Thoracic aorta (tissue), 2 donors: ENCODE measurements at places on chromosomes 12 and 14. TPM values are rescaled to one million over a fixed set of nuclear protein-coding genes. Genes with fewer than 3 reads are reported as not detected.
A peak's percentile ranks its signal among the peaks of the same experiment; 100 is the strongest.

DNA sequence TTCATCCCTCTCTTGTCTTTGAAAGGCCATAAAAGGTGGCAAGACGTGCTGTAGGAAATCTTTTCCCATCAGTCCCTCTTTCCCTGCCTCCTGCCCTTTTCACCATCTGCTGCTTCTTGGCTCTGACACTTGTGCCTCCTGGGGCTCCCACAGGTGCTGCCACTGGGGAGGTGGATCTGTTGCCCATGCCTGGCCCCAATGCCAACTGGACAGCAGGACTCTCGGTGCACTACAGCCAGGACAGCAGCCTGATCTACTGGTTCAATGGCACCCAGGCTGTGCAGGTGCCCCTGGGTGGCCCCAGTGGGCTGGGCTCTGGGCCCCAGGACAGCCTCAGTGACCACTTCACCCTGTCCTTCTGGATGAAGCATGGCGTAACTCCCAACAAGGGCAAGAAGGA, 6.5 kb downstream of the CLSTN3 start:
- DNase-seq: no peak

GRCh38 chr12:552466-552865, 92.7 kb downstream of the B4GALNT3 start:
- DNase-seq: no peak

DNA sequence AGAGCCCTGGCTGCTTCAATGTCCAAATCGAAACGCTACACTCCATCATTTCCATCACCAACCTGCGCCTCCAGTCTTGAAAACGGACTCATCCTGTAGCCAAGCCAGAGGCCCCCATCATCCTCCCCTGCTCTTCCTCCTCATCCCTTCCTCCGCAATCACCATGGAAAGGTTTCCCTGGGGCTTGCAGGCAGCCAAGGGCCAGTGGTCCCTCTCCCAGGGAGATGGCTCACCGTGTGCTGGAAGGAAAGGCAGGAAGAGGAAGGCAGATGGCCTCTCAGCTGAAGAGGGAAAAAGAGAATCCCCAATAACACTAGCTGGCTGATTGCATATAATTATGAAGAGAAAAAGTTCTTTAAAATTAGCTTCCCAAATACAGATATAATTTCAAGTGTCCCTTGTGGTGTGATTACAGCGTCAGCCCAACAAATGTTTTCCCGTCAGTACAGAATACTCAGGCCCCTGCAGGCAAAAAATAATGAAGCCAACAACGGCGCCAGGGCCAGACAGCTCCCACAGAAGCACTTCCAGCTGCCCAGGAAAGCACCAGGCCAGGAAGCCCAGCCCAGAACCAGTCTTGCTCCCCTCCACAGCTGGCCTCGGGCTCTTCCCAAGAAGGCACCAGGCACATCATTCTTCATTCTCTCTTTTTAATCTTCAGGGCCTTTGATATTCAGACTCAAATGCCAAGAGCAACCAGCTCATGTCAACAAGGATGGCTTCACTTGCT, 24.7 kb downstream of the ITPK1 start:
- DNase-seq: no peak

DNA sequence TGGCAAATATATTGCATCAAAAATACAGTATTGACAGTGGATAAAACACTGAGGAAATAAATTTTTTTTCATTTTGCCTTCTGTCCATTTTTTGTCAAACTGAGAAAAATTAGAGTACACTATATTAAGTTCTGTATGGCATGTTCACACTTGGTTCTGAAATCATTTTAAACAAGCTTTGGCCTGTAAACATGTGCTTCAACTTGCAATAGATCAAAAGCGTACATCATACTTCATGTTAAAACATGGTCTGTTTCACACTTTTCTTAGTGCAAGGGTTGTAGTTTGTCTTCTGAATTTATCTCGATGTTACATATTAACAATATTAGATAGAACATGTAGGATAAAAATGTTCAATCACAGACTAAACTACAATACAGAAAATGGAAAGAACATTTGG, 208.0 kb downstream of the PCNX1 start:
- no peak for DNase-seq

The HOXC6 gene
- not detected for total RNA-seq

The PRB2 gene
- not detected for total RNA-seq

DNA sequence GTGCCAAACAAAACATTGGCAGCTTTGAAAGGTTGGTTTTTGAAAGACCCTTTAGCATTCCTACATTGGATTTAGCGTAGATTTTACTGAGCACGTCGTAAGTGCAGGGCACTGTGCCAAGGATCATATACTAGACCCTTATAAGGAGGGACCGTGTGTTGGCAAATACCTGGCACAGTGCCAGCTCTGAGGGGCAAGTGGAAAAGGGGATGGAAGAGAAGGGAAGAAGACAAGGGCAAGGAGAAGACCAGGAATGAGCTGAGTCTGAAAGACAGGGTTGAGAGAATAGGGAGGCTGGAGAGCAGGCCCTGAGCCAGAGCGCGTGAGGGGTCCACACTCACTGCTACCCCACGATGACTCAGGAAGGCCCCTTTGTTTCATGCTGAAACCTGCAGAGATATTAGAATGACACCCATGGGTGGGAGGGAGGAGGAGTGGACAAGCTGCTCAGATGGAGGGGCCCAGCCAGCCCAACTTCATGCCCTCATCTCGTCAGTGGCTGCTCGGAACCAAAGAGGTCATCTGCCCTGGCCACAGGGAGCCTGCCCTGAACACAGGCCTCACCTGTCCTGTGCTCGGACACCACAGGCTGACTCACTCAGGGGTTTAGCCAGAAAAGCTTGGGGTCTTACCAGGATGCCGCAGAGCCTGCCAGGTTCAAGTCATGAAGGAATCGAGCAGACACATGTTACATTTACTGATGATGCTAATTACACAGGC, 25.0 kb downstream of the RAB35 start:
- no peak for DNase-seq

The SERPINA10 gene
- not detected for total RNA-seq

GRCh38 chr12:45220363-45220931, 4.6 kb downstream of the ANO6 start:
- DNase-seq: no peak

DNA sequence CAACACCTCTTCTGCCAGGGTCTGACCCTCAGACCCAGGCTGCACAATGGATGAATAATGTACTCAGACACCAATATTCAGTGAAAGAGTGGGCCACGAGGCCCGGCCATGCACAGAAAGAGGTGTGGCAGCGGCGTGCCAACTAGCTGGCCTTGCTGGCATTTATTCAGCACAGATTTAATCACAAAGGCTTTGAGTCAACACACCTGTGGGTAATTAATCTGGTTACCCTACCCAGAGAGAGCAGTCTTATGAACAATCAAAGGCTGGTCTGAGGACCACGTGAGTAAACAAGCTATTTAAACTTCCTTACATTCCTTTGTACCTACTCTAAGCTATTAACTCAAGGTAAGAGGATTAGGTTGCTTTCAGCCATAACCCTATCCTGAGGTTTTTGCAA, 324.8 kb downstream of the C12orf50 start:
- no peak for DNase-seq

The VWF gene
- 164 TPM for total RNA-seq

DNA sequence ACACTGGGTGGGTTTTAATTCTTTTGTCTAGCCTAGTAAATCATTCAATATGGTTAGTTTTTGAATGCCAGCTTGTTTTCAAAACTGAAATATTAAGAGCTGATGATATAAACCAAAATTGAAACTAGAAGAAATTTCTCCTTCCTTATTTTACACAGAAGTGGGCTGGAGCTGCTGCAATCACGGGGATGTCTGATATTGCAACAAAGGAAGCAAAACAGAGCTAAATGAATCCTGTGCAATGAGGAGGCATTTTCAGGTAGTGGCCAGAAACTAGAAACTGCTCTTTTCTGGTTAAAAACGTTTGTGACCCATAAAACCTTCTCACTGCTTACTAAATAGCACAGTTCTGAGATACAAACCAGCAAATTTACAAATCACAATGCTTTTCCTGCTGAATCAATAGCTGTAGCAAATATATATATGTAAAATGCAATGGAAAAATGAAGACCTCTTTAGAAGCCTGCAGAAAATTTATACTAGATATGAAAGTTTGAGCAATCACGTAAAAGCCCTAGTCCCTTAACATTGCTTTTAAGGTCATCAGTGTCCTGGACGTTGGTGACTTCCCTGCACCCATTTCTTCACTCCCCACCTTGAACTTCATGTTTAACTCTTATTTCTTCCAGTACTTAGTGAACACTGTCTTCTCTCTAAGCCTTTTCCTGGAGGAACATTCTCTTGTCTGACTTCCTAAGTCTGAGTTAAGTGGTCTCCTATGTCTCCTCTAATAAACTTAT, 15.9 kb upstream of the LRRK2 start:
- DNase-seq: no peak

GRCh38 chr12:64010069-64010686, 165.7 kb downstream of the SRGAP1 start:
- DNase-seq: no peak

The PIK3C2G gene
- total RNA-seq: not detected

- no peak for DNase-seq
Measured at GRCh38 chr12:91316907-91317269, 134.3 kb upstream of the DCN start.

DNA sequence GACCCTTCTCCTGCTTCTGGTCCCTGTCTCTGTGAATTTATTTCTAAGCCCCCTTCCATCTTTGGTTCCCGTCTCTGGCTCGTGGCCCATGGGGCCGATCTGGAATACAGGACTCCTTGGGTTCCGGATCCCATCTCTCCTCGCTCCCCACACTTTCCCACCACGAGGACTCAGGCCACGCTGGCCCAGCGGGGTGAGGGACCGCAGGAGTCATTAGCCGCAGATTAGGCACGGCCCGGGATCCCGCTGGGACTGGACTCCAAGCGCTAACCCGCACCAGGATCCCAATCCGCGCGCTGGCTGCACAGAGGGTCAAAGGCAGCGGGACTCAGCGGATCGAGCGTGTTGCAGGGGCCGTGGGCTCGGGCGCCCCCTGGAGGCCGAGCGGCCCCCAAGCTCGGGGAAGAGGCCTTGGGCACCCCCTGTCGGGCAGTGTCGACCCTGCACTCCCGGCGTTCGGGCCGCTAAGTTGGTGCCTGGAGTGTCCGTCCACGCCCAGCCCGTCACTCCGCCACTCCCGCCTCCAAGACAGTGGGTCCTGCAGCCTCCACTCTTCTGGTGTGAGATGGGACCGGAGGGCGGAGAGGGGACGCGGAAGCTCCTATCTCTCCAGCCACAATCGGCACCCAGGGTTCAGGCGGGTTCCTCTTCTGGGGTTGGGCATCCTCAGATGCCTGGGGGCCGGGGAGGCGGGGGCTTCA, 9.5 kb downstream of the SHMT2 start:
- peak; percentile 47 for DNase-seq

DNA sequence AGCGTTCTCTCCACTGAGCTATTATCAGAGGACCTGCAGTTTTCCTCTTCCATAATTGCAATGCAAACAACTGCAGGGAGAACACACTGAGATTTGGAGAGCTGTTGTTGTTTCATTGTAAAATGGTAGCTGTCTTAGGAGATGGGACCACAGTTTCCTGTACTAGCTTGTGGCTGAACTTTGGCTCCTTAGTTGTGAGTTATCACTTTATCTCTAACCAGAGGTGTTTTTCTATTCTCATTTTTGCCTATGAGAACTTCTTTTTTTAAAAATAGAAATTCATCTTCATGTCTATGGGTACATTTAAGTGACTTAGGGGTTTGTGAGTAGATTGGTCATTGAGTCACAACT, 216.5 kb downstream of the SLC38A4 start:
- no peak for DNase-seq

GRCh38 chr12:129676411-129676810, 227.4 kb downstream of the TMEM132D start:
- no peak for DNase-seq

DNA sequence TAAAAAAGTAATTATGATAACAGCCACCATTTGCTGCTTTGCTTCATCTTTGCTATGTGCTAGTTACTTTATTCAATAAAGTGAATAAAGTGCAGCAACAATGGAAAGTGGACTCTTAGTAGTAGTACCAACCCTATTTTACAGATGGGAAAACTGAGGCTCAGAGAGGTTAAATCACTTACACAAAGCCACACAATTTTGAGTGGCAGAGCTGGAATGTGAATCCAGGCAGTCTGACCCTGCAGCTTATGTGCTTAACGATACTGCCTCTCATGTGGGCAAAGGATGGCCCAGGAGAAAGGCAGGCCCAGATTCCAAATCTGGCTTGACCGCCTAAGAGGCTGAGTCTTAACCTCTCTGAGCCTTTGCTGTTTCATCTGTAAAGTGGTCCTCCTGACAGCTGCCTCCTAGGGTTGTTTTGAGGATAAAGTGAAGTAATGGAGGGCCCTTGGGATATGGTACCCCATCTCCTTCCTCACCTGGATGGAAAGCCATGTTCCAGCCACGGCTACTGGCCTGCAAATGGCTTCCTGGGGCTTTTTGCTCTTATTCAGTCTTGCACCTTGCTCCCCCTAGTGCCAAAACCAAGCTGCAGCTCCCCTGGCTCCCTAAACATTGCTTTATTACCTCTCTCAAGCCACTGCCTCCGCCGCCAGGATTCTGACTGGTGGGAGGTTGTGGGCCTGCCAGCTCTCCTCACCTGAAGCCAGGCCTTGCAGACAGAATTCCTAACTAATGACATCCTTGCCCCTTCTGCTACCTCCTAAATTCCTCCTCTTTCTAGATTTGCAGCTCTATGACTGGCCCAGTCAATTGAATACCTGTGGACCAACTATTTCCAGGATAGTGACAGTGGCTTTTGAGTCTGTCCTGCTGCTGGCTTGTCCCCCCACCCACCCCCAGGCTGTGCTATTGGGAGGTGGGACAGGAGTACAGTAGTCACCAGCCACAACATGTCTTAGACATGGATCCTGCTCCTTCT, 283.3 kb upstream of the PWP1 start:
- no peak for DNase-seq

DNA sequence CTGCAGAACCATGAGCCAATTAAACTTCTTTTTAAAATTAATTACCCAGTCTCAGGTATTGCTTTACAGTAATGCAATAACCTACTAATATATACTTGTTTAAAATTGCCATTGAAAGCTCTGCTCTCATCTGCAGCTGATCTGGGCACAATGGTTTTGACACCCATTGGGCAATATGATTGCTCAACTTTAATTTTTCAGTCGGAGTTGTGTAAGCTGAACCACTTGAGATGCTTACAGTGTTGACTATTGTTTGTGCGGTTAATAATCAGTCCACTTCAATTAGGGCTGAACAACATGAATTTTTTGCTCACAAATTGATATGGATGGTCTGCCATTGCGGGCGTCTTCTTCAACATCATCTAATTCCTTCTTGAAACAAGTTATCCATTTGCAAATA, 18.0 kb upstream of the OR4K5 start:
- DNase-seq: no peak

- no peak for DNase-seq
Measured at GRCh38 chr12:126362493-126362892, 1297.3 kb downstream of the AACS start.

The DIO3 gene
- total RNA-seq: 0.41 TPM

GRCh38 chr12:105640761-105641160, 310.3 kb downstream of the C12orf75 start:
- no peak for DNase-seq

The KRT75 gene
- total RNA-seq: not detected

DNA sequence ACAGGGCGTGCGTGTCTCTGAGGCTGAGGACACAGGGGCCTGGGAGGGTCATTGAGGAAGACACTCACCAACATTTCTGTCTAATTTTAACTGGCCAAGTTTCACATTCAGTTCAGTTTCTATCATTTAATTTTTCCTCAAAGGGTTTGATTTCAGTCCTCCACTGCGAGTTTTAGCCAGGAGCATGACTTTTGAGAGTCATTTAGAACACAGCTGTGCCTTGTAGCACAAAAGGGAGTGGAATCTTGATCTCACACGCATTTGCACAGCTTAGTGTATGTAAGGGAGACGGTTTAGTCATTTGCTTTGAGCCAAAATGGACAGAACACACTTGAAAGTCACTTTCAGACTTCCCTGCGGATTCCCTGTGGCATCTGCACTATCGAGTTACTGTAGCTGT, 1090.8 kb downstream of the BCL11B start:
- DNase-seq: no peak
